ENCODE measurements at places on chromosomes 7 and 10.

- DNase-seq: no peak
Observed at GRCh38 chr7:159097661-159098423, 46.8 kb downstream of the VIPR2 start.

DNA sequence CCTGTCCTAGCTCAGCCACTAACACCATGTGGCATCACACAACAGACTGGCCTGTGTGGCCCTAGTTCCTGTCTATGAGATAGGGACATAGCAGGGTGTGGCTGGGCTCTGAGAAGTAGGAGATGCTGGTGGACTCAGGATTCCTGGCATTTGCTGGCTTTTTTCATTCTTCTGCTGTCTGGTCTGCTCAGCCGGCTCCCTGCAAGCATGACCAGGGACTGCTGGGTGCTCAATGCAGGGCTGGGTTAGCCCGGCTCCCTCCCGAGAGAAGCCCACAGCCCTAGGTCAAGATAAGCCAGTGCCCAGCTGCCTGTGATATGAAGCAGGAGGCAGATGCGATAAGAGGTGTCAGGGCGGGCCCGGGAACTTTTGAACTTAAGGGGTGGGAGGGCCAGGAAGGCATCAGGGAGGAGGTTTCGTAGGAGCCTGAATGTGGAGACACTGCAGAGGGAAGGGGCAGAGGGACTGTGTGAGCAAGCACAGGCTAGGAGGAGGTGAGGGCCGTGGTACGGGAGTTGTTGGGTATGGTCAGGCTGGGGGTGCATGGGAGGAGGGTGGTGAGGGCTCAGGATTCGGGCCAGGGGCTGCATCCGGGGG lies 3.5 kb downstream of the AQP1 start:
- no peak for DNase-seq

GRCh38 chr7:151777495-151777880 lies 99.4 kb downstream of the PRKAG2 start:
- no peak for DNase-seq

DNA sequence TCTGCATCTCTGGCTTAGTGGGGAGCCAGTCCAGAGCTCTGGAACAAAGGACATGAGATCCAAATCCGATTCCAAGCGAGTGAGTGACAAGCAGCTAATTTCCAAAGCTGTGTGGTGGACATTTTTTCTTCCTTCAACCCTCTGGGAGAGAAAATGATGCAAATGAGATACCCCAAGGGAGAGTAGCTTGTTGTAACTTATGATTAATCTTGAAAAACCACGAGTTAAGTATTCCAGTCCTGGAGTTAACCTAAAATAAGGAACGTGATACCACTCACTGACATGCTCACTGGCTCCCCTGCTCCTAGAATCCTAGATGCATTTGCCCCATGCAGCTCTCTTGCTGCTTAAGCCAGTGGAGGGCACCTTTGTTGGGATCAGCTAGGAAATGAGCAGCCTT lies 116.0 kb upstream of the HABP2 start:
- no peak for DNase-seq

- peak; percentile 60 for DNase-seq
Observed at GRCh38 chr7:148264933-148265557, 325.5 kb upstream of the C7orf33 start.

GRCh38 chr7:47596502-47597202 lies 14.7 kb upstream of the TNS3 start:
- DNase-seq: no peak

DNA sequence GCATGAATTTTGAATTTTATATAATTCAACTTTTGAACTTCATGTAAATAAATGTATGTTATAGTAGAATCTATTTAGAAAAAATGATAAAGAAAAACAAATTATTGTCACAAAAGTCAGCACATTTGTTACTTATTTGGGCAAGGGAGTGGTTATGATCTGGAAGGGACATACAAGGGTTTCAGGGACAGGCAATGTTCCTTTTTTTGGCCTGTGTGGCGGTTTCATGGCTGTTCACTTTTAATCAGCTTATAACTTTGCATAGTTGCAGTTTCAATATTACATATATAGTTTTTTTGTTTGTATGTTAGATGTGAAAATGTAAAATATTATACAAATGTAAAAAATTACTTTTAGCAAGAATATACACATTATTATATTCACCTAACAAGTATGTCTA lies 256.2 kb downstream of the PCLO start:
- DNase-seq: no peak

GRCh38 chr7:90972906-90973550 lies 291.2 kb upstream of the FZD1 start:
- DNase-seq: no peak

- no peak for DNase-seq
Observed at GRCh38 chr7:136063326-136063666, 86.1 kb upstream of the MTPN start.
